ENCODE measurements at places on chromosomes 3 and 15.

GRCh38 chr15:83848315-83849050 is 194.6 kb downstream of the ADAMTSL3 start:
- no peak for DNase-seq

- no peak for DNase-seq
Measured at GRCh38 chr3:194879991-194880939, 194.6 kb downstream of the FAM43A start.

- DNase-seq: no peak
Measured at GRCh38 chr3:11289864-11290263, 17.7 kb downstream of the ATG7 start.

- DNase-seq: no peak
Measured at GRCh38 chr3:29871087-29871486, 590.2 kb downstream of the RBMS3 start.

DNA sequence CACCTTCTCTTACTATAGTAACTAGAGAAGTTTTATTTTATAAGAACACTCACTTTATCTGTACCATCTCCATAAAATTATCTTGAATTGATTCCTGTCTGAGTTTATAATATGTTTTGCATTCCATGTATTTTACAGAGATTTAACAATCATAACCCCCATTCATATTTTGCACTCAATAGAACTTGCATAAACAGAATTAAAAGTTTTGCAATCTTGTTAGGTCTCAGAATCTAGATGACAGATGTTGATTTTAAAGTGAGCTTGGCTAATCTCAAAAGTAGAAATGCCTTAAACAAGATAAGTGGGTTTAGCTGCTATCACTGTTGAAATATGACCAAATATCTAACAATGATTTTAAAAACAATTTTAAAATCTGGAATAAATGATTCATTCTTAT is 107.9 kb upstream of the EPHA6 start:
- DNase-seq: no peak

DNA sequence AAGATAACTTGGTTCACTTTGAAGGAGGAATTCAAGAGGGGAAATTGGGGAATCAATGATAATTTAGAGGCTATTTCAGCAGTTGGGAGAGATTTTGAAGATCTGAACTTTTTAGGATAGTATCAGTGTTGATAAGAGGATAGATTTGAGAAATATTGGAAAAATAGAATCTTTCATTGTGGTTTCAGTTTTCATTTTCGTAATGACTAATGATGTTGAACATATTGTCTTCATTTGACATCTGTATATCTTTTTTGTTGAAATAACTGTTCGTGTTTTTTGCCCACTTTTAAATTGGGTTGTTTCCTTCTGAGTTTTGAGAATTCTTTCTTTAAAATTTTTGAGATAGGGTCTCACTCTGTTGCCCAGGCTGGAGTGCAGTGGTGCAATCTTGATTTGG is 21.1 kb downstream of the ECT2 start:
- DNase-seq: no peak

GRCh38 chr3:190424478-190425439 is 24.9 kb downstream of the TMEM207 start:
- DNase-seq: no peak

DNA sequence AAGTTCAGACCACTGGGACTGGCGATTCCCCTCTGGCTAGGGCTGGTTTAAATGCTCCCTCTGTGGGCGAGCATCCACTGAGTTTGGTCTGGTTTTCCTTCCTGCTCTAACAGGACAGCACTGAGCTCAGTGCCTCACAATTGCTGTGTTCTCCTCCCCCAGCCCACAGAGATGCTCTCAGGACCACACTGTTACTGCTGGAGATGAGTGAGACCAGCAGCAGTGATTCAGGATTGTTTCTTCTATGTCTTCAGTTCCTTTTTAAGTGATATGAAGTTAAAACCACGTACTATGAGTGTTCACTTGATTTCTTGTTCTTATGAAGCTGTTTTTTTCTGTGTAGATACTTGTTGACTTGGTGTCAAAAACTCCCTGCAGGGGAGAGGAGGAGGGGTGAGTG is 180.4 kb upstream of the COL8A1 start:
- no peak for DNase-seq

GRCh38 chr3:18870074-18870640 is 278.2 kb upstream of the KCNH8 start:
- no peak for DNase-seq

- no peak for DNase-seq
Measured at GRCh38 chr3:79844176-79844575, 76.4 kb upstream of the ROBO1 start.

- peak; percentile 27 for DNase-seq
Measured at GRCh38 chr3:66822186-66823008, 175.7 kb upstream of the KBTBD8 start.

GRCh38 chr3:14169871-14170270 is 8.5 kb downstream of the XPC start:
- DNase-seq: no peak

DNA sequence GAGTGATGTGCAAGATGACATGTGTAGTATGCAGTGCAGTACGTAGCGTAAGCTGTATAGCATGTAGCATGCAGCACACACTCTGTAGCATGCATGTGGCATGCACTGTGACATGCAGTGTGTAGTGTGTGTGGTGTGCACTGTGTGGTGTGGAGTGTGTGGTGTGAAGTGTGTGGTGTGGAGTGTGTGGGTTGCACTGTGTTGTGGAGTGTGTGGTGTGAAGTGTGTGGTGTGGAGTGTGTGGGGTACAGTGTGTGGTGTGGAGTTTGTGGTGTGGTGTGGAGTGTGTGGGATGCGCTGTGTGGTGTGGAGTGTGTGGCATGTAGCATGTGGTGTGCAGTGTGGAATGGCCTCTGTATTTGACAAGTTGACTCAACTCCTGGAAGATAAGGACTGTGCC is 39.2 kb downstream of the ROPN1B start:
- DNase-seq: no peak

- DNase-seq: no peak
Measured at GRCh38 chr3:161096771-161097367, 8.3 kb downstream of the B3GALNT1 start.

GRCh38 chr3:152254041-152254440 is 14.7 kb upstream of the MBNL1 start:
- DNase-seq: no peak

- no peak for DNase-seq
Measured at GRCh38 chr3:173841334-173841733, 443.8 kb downstream of the NLGN1 start.

GRCh38 chr15:67146875-67147381 is 81.5 kb downstream of the SMAD3 start:
- no peak for DNase-seq

DNA sequence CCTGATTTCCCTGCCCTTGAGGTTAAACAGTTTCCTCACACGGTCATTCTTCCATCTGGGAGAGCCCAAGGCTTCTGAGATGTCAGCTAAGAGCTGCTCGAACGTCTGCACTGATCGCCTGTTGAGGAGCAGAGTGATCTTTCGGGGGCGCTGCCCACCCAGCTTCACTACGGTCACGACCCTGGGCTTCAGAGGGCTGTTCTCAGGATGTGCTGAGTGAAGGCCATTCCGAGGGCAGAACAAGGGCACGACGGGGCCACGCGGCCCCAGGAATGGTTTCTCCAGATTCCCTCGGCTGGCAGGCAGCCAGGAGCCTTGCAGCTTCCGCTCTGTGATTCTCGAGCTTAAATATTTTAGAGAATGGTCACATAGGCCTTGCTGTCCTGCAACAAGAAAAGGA is 25.7 kb downstream of the DCLK3 start:
- DNase-seq: no peak

GRCh38 chr3:120072867-120073525 is 21.3 kb downstream of the GSK3B start:
- DNase-seq: no peak

DNA sequence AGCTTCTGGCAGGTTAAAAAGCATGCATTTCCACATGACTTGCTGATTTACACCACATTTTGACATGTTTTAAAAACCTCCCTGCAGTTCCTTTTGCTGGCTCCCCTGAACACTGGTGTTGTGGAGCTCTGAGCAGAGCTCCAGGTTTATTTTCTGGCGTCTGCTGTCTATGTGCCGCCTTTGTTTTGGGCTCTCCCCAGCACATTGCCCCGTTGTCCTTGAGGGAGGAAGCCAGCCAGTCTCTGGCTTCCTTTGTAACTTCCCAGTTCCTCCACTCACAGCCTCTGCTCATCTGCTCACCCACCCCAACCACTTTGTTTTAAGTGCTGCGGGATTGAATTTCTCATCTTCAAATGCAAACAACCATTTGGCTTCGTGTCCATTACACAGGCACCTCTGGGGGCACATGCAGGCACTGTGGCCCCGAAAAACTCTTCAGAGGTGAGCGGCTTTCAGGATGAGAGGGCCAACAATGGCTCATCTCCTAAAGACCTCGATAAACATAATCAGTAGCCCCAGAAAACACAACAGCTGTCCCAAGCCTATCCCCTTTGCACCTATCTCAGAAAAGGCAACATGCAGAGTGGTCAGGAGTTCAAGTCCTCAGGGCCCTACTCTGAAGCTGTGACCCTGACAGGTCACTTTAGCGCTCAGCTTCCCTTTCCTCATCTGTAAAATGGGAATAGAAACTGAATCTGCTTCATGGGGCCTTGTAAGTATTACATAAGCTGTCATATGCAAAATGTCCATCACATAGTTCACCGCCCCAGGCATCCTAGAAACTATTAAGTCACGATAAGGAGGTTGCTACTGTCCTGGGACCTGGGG is 1.3 kb upstream of the MEF2A start:
- DNase-seq: no peak

- no peak for DNase-seq
Measured at GRCh38 chr15:98960555-98961050, 47.0 kb downstream of the PGPEP1L start.

GRCh38 chr15:47993051-47993450 is 127.7 kb upstream of the SLC24A5 start:
- no peak for DNase-seq

- no peak for DNase-seq
Measured at GRCh38 chr15:43134157-43134635, 810 bp downstream of the TMEM62 start.

DNA sequence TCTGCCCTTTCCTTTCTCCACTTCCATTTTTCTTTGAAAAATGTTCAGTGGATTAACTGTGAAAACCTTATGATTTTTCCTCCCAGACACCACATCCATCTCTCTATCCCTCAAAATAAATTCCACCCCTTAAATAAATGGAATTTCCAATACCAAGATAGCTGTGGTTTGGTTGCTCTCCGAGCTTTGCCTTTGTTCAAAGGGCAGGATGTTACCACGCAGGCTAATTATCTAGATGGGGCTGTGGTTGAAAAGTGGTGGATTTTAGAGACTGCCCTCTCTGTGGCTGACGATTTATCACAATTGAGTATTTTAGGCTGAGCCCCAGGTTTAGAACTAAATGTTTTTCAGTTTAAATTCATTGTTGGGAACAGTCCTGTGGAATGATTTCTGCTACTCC is 36.9 kb upstream of the CMSS1 start:
- no peak for DNase-seq

GRCh38 chr15:100221471-100222348 is 120.1 kb downstream of the ADAMTS17 start:
- DNase-seq: no peak

DNA sequence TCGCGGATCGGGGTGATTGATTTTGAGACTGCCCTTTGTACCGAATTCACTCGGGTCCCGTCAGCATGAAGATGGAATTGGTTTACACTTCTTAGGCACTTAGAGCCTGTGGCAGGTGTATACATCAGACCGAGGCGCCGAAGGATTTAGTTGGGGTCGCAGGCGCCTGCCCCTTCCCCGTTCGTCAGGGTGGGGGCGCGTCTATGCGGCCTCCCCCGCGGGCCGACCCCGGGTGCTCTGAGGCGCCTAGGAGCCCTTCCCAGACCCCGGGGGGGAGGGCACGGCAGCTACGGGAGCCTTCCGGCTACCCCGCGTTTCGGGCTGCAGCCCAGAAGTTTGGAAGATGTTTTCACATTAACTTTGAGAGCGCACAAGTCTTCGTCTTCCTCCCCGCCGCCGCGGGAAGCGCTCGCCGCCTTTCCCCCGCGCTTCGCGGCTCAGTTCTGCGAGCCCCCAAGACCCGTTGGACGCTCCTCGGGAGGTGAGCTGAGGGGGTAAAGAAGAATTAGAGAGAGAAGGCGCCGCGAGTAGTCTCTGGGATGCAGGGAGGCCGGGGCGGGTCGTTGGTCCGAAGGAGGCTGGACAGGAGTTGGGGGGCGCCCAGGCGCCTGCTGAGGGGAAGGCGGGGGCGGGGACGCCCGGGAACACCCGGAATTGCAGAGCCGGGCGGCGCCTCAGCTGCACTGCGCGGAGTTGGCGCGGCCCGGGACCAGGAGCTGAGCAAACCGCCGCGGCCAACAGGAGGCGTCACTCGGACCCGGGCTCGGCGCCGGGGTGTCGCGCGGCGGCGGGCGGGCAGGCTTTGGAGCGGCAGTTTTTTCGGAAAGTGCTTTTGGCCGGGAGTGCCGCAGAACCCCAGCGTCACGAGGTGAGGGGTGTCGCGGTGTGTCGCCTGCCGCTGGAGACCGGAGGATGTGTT is 780 bp downstream of the TIPARP start:
- DNase-seq: no peak

DNA sequence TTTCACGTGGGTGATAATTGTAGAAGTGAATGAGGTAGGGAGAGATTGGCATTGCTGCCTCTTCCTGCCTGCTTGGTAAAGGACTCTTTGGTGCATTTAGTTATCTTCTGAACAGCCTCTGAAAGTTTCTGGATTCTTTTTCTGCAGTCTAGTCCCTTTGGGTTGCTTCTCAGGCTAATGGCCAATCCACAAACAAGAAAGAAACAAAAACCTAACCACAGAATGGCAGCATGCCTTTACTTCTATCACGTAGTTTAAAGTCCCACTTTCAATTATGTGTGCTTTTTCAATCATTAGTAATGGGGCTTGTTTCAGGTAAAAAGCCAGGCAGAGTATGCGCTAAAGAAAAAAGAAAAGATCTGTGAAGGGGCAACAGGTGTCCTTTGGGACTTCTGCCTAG is 7.4 kb downstream of the FGF12 start:
- no peak for DNase-seq

GRCh38 chr15:54277834-54278233 is 299.6 kb downstream of the UNC13C start:
- DNase-seq: no peak

GRCh38 chr3:171736556-171736955 is 73.7 kb downstream of the PLD1 start:
- no peak for DNase-seq

GRCh38 chr3:138942861-138943623 is 3.9 kb downstream of the FOXL2 start:
- DNase-seq: no peak

DNA sequence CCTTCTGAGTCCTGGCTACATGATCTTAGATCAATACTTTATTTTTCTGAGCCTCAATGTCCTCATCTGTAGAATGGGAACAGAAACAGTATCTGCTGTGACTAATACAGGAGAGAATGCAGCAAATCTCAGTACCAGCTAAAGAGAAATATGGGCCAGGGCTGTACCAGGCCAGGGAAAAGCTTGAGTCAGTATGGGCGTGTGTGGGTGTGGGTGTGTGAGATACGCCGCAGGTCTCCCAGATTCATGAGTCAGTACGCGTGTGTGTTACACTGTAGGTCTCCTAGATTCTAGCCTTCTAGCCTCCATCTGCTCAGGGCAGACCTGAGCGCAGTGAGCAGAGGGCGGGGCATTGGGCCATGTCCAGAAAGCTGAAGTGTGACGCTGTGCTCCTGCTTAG is 15.2 kb downstream of the GNAI2 start:
- DNase-seq: no peak

GRCh38 chr15:97962263-97962662 is 1.8 kb downstream of the ARRDC4 start:
- DNase-seq: no peak

Measured in stimulated activated CD8-positive, alpha-beta memory T cell treated with anti-CD3 and anti-CD28 coated beads, Interleukin-7, amount 100 ng/mL, for 1 hour (primary cell).